Epithelial cell of proximal tubule (primary cell): ENCODE measurements at places on chromosomes 1 and 21. TPM values are rescaled to one million over a fixed set of nuclear protein-coding genes. Genes with fewer than 3 reads are reported as not detected.
A peak's percentile ranks its signal among the peaks of the same experiment; 100 is the strongest.

DNA sequence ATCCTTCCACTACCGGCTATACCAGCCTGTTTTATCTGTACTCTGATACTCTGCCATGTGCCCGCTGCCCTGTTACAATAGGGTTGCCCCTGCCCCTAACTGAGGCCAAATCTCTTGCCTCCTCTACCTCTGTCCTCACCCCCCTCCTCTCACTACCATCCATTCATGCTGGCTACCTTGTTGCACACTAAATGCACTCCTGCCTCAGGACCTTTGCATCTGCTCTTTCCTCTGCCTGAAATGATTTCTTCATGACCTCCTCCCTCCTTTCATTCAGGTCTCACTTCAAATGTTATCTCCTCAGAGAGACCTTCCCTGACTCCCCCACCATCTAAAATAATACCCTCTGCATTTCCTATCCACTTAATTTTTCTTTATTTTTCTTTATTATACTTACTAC is 7.7 kb upstream of the SYDE2 start:
- DNase-seq: no peak

GRCh38 chr1:118649369-118650106 is 338.6 kb downstream of the TBX15 start:
- no peak for DNase-seq

DNA sequence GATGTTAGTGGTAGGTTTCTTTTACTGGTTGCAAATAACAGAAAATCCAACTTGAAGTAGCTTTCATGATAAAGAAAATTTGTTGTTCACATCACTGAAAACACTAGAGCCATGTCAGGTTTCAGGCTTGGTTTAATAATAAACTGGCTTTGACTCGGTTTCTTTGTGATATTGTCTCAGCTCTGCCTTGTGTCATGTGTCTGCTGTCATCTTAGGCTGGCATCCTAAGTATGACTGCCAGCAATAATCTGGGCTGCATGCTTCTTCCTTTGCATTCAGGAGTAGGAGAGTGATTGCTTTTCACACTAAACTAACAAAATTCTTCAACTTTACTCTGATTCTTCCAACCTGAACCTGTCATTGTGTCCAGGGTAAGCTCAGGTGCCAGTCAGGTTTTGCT is 474.0 kb upstream of the B3GALT2 start:
- no peak for DNase-seq

- DNase-seq: no peak
Observed at GRCh38 chr1:113672491-113672890, 86.8 kb downstream of the PHTF1 start.

GRCh38 chr1:18299441-18300338 is 181.0 kb upstream of the KLHDC7A start:
- no peak for DNase-seq

DNA sequence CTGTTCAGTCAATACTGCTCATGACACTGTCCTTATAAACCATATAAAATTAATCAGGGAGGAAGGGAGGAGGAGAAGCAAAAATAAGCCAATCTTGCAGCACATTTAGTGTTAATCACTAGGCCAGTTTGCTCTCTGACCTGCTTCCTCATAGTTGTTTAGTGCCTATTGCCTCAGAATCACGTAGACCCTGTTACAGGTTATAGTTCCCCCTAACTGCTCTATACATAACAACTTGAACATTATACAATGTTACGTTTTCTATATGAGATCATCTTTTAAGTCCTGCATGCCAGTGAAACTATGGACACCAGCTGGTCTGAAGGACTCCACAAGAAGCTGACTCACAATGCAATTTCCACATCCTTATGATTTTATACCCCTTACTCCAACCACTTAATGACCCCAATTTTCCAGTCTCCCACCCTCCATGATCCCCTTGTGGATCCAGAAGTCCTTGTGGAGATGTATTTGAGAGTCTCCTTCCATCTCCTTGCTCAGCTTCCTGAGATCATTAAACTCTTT is 34.9 kb upstream of the TACSTD2 start:
- no peak for DNase-seq

DNA sequence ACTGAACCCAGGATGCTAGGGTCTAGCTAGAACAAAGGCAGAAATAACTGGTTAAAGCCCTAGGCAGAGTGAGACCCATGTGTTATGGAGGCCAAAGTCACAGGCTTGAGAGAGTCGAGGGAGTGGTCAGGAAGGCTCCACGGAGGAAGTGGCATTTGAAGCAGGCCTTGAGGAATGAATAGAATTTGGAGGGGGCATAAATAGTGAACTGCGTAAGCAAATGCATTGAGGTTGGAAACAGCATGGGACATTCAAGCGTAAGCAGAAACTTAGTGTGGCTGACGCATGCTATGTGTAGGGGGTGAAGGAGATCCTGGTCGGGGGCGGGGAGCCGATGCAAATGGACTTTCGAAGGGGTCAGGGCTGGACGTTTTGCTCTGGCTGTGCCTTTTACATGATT is 11.5 kb downstream of the AZIN2 start:
- no peak for DNase-seq

- no peak for DNase-seq
Observed at GRCh38 chr1:38025664-38026063, 13.1 kb downstream of the UTP11 start.

GRCh38 chr1:26181586-26182382 is 4.5 kb downstream of the CNKSR1 start:
- peak; percentile 44 for DNase-seq

- no peak for DNase-seq
Observed at GRCh38 chr1:28273216-28273860, 14.0 kb downstream of the SESN2 start.

- DNase-seq: no peak
Observed at GRCh38 chr21:36845790-36846189, 120.7 kb downstream of the HLCS start.

- no peak for DNase-seq
Observed at GRCh38 chr1:174746024-174746808, 253.5 kb upstream of the CACYBP start.

DNA sequence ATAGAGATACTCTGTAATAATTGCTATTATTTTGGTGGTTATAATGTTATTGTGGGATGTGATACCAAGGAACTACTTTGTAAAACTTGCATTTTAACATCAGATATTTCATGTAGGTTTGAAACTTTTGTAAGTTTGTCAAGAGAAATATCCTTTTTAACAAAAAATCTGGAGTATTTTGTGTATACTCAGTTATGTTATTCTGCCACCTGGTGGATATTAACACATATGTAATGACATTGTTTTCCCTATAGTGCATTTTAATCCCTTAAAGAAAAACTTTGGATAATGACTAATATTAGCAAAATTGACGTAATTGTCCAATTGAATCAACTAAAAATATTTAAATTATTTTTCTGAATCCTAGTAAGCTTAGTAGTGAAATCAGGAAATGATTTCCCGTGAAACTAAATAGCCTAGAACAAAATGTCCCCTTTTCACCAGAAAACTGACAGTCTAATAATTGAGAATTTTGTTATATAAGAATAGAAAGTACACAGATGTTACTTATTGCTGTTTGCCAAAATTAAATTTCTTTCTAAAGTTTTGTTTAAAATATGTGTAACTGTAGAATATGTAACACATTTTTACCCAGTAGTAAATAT is 39.6 kb downstream of the KCTD3 start:
- no peak for DNase-seq

DNA sequence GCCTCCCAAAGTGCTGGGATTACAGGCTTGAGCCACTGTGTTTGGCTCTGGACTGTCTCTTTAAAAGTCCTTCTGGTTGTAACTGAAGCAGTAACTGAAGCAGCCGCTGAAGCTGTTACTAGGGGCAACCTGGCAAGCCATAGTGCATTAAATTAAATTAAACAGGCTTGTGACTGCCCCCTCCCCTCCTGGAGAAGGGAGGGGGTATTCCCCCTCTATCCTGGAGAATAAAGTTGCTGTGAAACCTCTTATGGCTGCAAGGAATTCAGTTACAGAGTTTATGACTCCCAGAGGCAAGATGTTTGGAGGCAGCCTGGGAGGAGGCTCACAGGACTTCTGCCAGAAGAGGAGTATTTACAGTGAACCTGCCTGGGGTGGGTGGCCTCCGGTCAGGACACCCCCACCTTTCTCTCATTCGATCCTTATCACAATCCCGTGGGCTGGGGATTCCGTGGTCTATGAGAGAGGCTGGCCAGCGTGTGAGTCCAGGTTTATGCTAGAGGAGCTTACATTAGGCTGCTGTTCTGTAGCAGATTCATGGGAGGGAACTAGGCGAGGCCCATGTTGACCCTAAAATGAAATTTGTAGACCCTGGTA is 8.3 kb downstream of the TTC22 start:
- no peak for DNase-seq

DNA sequence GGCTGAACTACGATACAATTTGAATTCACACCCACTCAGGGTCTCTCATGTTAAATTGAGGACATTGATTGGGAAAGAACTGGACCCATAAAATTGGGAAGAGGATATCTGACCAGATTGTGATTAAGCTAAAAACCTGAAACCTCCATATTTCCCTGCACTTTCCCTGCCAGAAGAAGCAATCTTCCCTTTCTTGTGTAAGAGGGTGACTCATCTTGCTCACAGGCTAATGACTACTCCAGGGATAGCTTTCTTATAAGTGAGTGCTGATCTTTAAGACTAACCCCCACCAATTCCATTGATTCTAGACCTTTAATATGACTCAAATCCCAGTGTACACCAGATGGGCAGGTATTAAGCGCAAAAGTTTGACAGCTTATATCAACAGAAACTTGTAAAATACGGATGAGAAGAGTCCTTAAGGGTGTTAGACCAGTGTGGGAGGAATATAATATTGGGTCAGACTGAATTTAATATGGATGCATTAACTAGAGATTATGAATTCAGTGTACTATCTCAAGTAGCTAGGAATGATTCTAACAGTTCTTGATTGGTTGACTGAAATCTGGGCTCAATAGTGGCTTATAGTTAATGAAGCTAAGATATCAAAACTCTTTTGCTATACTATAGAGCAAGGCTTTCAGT is 12.1 kb upstream of the SGIP1 start:
- peak; percentile 70 for DNase-seq

- no peak for DNase-seq
Observed at GRCh38 chr1:2968471-2968881, 52.8 kb upstream of the ACTRT2 start.

- DNase-seq: no peak
Observed at GRCh38 chr1:9626201-9626608, 25.3 kb upstream of the PIK3CD start.

DNA sequence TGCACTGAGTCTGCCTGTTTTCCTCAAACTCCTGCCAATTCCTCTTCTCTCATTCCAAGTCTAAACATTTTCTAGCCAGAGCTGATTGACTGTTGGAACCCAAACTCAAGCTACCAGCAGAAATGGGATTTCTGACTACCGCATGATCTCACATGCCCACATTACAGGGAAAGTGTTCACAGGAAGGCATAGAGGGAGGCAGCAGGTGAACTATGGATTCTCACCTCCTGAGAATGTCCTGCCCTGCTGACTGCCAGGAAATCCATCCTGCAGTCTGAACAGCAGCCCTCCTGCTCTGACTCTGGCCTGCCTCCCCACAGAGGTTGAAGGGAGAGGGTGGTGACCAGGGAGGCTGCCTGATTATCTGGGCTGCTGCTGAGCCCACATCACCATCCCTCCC is 22.5 kb downstream of the IQGAP3 start:
- no peak for DNase-seq

DNA sequence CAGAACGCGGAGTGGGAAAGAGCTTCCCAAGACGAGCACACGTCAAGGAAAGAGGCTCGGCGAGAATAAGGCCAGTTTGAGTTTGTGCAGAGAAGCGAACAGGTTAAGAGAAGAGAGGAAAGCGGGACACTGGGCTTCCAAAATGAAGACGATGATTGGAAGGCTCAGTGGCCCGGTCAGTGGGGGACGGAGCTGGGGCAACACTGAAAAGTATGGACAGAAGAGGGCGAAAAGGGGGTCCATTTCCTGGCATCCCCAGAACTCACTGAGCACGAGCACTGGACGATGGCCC is 258 bp downstream of the CCT3 start:
- peak; percentile 0 for DNase-seq

- DNase-seq: no peak
Observed at GRCh38 chr21:38985568-38986378, 180.0 kb downstream of the ETS2 start.

- no peak for DNase-seq
Observed at GRCh38 chr1:15337656-15338402, 71.9 kb upstream of the EFHD2 start.

DNA sequence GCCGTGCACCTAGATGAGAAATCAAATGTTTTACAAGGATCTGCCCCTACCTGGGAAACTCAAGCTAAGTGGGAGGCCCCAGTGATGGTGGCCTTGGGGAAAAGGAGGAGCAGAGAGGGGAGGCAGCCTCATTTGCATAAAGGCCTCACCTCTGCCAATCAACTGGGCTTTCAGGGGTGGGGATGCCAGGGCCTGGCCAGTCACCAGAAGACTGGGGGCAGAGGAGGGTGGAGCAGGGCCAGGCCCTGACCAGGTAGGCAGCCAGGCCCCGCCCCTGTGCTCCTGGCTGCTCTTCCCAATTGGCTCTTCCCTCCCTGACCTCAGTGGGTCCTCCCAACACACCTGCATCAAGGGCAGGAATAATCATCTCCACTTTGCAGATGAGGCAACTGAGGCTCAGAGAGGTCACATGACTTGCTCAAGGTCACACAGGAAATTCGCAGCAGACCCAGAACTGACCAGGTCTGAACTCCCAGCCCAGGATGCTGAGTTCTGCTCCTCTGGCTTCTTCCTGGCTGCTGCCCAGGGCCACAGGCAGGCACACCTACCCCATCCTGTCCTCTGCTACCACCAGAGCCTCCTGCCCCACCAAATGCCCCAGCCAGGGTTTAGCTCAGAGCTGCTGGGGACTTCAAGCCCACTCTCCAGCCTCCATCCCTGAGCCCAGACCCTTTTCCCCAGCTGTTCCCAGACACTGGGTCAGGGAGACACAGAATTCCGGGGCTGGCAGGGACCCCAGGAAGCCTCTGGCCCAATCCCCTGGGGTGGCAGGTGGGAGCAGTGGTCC is 677.9 kb downstream of the MATN1 start:
- DNase-seq: no peak

DNA sequence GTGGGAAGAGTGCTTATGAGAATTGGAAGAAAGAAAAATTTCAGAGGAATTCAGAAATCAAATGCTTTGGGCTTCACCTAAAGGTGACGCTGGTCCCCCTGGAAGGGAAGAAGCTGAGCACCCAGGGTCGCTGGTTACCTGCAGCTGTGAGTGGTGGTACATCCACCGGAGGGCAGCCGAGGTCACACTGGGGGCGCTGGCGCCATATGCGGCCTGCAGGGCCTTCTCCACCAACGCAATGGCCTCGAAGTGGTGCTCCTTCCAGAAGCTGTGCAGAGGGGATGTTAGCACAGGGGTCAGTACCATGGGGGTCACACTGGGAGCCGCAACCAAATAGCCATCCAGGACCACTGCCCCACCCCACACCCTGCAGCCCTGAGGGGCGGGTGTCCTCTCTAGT is 6.1 kb downstream of the AKR7A2 start:
- DNase-seq: no peak

- DNase-seq: no peak
Observed at GRCh38 chr1:59156526-59157199, 140.2 kb upstream of the FGGY start.

ZNF672 gene
- 26.1 and 32.6 TPM in 2 replicates for total RNA-seq

FLAD1 gene
- total RNA-seq: 41.9 and 67.5 TPM in 2 replicates

LAD1 gene
- total RNA-seq: 36.9 and 72.5 TPM in 2 replicates

ALX3 gene
- not detected in 2 replicates for total RNA-seq

GBP3 gene
- 33.6 and 35.2 TPM in 2 replicates for total RNA-seq
